ENCODE measurements at places on chromosomes 5 and 9.

GRCh38 chr5:37133939-37134338, 115.2 kb downstream of the CPLANE1 start:
- DNase-seq: no peak

DNA sequence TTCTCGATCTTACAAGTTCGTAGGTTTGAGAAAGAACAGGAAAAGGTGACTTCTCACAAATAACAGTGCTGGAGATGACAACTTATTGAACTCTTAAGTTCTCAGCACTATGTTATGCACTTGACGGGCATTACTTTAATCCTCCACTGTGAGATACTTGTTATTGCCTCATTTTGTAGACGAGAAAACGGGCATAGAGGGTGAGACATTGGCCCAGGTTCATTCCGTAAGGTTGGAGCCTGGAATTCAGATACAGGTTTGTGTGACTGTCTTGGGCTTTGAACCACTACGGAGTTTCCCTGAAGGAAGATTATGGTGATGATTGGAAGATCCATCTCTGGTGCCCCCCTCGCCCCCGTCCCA, 657 bp downstream of the MAT2B start:
- no peak for DNase-seq

GRCh38 chr5:180908998-180909731, 10.2 kb downstream of the BTNL8 start:
- DNase-seq: no peak

GRCh38 chr9:94150279-94150828, 66.1 kb downstream of the PTPDC1 start:
- no peak for DNase-seq

- no peak for DNase-seq
Measured at GRCh38 chr9:83199240-83199639, 136.3 kb upstream of the RASEF start.

- DNase-seq: no peak
Measured at GRCh38 chr5:174844971-174845370, 120.6 kb downstream of the MSX2 start.

GRCh38 chr5:39186722-39187539, 32.4 kb downstream of the FYB1 start:
- DNase-seq: no peak

GRCh38 chr5:87539839-87540238, 127.1 kb upstream of the CCNH start:
- no peak for DNase-seq

- DNase-seq: no peak
Measured at GRCh38 chr5:128408622-128409021, 129.4 kb downstream of the FBN2 start.

DNA sequence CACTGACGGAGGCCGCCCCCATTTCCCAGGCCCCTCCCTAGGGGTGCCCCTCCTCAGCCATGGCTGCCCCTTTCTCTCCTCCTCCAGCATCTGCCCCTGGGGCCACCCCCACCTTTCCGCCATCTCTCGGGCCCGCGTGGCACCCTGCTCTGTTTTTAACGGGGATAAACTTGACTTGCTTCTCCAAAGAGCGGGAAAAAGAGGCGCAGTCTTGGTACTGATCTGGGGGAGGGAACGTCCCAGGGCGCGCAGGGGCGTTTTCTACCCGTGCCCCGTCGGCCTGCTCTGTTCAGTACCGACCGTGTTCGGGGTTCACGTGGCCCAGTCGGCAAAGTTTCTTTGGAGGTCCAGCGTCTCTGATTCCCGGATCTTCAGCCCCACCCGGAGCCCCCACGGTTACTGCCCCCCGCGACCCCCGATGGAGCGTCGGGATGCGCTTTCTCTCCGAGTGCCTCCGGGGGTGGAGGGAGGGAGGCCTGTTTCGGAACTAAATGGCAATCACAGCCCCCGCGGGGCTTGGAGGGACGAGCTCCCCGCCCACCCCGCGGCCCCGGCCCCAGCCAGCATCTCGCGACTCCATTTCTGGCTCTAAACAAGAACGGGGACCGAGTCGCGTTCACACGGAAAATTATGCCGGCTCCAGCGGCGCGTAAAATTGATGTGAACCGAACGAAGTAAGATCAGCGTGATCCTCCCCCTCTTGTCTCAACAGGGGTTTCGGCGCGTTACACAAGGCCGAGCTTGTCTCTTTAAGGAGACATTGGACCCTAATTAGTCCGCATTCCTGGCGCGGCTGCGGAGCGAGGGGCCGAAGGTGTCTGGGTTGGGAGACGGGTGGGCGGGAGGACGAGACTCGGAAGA, 1.1 kb upstream of the TLE4 start:
- DNase-seq: no peak

GRCh38 chr5:150567031-150567717, 59.2 kb downstream of the NDST1 start:
- DNase-seq: no peak

DNA sequence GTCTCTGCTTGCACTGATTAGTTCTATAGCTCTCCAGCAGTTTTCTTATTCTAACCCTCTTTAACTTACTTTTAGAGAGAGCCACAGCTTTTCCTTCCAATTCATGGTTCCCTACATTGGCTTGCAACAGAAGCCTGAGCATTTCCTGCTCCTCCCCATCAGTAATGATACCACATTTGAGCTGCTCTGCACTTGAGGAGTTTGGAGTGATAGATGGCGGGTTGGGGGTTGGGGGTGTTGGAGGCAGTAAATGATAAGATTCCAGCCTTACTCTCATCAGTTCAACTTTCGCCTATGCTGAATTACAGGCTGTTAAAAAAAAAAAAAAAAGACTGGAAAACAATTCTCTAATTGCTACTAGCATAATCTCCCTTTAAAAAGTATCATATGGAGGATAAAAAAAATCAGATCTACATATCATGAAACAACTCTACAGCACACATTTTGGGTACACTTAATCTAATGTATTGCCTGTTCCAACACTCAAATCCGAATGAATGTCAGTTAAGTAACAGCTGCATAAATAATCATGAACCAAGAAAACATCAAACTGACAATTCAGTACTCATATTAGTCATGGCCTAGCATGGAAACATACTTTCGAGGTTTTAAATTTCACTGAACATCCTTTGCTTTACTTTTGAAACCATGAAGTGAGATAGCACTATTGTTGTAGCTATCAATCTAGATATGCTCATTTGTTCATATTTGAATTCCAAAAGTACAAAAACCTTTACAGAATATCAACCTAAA, 224.7 kb downstream of the NFIB start:
- no peak for DNase-seq

- DNase-seq: no peak
Measured at GRCh38 chr5:172452398-172453205, 1.7 kb downstream of the SH3PXD2B start.

GRCh38 chr5:460273-460625, 17.3 kb downstream of the EXOC3 start:
- no peak for DNase-seq

- no peak for DNase-seq
Measured at GRCh38 chr5:172002840-172003512, 3.5 kb downstream of the FBXW11 start.
